ENCODE measurements at places on chromosomes 11 and 22. TPM values are rescaled to one million over a fixed set of nuclear protein-coding genes. Genes with fewer than 3 reads are reported as not detected.

Gene NLRX1
- 24.6 TPM for total RNA-seq

Gene CHRNA10
- 2.6 TPM for total RNA-seq

Gene TYMP
- 76.6 TPM for total RNA-seq

Gene NLRP14
- total RNA-seq = 0.08 TPM

Gene CDKN1C
- total RNA-seq = 0.21 TPM

Gene BATF2
- total RNA-seq = 0.50 TPM

Gene ARHGEF17
- total RNA-seq = not detected

Gene SMIM35
- total RNA-seq = 2.4 TPM

Gene HORMAD2
- not detected for total RNA-seq

Gene GAS2
- 1.5 TPM for total RNA-seq

Data from activated CD8-positive, alpha-beta T cell treated with anti-CD3 and anti-CD28 coated beads, Interleukin-2, amount 10 ng/mL, durations not matched to agents 7 days and 5 days (primary cell).